ENCODE measurements at places on chromosomes 2 and 18.

GRCh38 chr2:36380624-36381481 is 25.3 kb downstream of the CRIM1 start:
- no peak for DNase-seq

DNA sequence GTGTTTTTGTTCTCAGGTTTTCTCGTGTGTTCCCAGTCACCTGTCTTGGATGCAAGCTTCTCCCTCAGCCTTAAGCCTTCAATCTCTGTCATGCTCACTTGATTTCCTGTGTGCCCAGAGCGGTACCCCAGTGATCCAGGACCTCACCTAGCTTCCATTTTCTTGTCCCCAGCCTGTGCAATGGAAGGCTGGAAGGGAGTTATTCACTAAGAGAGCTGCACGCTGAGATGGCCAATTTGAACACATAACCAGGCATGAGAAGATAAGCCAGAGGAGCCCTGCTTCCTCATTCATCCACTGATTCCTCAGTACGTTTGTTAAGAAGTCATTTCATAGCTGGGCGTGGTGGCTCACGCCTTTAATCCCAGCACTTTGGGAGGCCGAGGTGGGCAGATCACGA is 130.8 kb upstream of the SERPINE2 start:
- DNase-seq, result no peak

GRCh38 chr2:105183555-105184323 is 57.8 kb upstream of the GPR45 start:
- DNase-seq, result no peak

GRCh38 chr18:62426191-62426488 is 96.7 kb upstream of the ZCCHC2 start:
- no peak for DNase-seq

DNA sequence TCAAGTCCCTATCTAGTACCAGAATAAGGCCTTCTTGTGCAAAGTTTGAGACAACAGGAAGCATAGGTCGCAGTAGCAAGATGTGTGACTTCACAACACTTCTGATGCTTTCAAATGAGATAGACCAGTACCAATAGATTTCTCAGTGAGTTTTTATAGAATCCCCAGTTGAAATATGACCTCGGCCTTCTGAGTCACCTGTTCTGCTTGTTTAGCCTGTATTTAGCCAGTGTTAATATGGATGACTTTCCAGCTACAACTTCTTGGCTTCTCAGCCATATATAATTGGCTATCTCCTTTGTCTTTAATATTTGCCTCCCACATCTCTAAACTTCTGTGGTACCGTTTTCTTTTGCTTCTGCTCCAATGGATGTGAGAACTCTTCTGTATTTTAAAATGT is 113.8 kb downstream of the KYNU start:
- no peak for DNase-seq

DNA sequence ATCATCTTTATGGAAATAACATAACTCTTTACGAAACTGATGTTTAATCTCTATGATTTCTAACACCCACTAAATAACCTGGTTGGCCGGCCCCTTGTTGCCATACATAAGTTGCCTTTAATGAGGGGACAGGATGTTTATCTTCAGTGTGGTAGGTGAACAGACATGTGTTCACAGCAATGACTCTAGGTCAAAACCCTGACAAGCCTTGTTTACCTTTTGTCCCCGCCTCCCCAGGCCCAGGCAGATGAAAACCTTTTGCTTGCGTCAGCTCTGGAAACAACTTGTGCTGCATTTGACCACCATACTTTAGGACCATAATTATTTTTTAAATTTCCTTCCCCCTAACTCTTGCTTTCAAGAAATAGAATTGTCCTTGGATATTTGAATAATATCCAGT is 2.9 kb upstream of the DSG4 start:
- no peak for DNase-seq

GRCh38 chr2:134173338-134174016 is 80.4 kb upstream of the MGAT5 start:
- DNase-seq, result no peak

All from IMR-90 (cell line).